ENCODE measurements at places on chromosomes 3 and 15. TPM values are rescaled to one million over a fixed set of nuclear protein-coding genes. Genes with fewer than 3 reads are reported as not detected.

GRCh38 chr15:65028921-65029735 lies at the start of gene MTFMT:
MTFMT (minus strand) TSS chr15:65029639; CDS start chr15:65029613, 26 bp downstream.
- peak; percentile 97 for DNase-seq

DNA sequence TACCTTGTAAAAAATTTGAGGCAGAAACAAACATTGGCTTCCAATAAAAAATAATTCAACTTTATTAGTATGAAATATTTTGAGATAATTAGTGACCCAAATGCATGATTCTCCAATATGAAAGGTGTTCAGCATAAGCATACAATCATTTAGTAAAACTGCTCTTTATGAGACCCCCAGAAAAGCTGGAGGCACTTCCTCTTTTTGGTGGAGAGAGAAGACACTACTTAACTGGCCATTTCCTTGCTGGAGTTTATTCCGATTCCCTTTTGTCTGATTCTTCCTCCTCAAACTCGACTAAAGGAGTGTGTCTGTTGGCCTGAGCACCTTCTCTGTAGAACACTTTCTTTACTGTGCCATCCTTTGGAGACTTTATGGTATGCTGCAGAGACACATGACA lies 34.8 kb upstream of the DCUN1D1 start:
- DNase-seq: no peak

DNA sequence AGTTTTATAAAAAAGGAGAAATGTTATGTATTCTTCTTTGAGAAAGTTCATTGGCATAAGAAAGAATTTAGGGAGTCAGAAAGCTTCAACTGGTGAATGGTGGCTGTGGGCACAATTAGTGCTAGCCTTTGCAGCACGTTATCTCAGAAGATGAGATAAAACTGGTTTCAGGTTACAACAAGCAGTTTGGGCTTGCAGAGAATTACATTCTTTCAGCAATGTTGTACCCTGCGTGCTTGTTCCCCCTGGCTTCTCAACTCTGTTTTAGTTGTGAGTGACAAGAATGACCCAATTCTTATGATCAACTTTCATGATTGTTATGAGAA lies 31.6 kb upstream of the ACP3 start:
- no peak for DNase-seq

DNA sequence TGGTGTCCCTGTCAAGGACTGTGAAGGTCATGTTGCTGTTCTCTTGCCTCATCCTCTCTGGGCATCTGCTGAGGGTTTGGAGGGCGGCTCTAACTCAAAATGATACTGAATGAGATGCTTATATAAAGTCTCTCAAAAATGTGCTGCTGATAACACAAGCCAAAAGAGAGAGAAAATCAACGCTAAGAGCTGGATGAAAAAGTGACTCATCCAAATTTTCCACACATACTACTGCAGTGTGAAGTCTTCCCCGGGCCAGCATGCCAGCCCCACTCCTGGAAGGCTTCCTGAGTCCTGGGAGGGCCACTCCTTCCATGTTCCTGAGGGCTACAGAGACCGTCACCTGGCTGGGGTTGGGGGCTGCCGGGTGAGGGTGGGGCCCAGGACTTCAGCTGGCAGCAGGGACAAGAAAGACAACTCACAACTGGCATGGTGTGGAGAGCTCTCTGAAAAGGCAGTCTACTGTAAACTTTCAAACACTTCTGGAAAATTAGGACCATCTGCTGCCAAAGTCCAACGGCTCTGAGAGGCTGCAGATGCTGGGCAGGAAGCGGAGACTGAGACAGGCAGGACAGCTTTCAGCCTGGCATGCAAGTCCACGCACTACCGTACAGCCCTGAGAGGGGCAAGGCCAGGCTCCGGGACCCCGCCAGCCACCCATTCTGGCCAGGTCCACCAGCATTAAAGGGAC lies 200.3 kb downstream of the ADAMTS17 start:
- DNase-seq: no peak

GRCh38 chr15:67134067-67134838 lies 68.9 kb downstream of the SMAD3 start:
- DNase-seq: peak; percentile 85

DNA sequence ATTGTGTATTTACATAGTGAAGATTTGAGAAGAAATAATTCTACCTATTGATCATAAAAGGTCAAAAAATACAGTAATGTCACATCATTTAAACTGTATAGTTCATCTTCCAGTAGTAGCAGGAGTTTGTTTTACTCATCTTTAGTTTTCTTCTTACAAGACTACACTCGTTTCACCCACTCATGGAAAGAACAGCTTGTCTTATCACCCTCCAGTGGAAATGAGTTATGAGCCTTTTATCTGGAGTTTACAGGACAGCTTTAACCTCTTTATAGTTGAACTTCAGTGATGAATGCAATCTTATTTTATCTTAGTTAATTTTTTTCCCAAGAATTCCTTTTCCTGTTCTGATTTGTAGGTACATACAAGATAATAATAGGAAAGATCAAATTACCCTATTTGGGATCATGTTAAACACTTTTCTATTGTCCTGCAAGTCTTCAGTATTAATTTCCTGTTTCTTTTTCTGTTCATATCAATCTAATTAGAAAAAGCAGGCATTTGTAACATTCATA lies 36.8 kb downstream of the RBMS3 start:
- no peak for DNase-seq

GRCh38 chr3:172244011-172244410 lies 204.2 kb downstream of the GHSR start:
- no peak for DNase-seq

DNA sequence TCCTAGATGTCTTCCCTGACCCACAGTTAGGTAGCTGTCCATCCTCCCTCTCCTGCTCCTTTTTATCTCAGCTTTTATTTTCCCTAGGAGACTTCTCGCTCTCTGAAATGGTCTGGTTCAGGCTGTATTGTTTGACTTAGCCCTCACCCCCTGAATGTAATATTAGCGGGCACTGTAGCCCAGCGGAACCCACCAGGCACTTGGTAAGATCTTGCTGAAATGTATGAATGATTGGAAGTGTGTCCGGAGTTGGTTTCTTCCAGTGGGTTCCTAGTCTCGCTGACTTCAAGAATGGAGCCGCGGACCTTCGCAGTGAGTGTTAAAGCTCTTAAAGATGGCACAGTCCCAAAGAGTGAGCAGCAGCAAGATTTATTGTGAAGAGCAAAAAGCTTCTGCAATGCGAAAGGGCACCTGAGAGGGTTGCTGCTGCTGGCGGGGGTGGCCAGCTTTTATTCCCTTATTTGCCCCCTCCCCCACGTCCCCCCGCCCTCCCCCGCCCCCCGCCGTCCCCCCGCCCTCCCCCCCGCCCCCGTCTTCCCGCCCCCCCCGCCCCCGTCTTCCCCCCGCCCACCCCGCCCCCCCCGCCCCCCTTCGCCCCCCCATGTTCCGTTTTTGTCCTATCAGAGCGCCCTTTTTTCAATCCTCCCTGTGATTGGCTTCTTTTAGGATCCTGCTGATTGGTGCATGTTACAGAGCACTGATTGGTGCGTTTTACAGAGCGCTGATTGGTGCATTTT lies 694 bp upstream of the EEFSEC start:
- no peak for DNase-seq

GRCh38 chr15:70382762-70383458 lies 285.2 kb upstream of the TLE3 start:
- DNase-seq: no peak

- no peak for DNase-seq
These were observed 1.3 kb downstream of the PSMD2 start for GRCh38 chr3:184300378-184300720.

DNA sequence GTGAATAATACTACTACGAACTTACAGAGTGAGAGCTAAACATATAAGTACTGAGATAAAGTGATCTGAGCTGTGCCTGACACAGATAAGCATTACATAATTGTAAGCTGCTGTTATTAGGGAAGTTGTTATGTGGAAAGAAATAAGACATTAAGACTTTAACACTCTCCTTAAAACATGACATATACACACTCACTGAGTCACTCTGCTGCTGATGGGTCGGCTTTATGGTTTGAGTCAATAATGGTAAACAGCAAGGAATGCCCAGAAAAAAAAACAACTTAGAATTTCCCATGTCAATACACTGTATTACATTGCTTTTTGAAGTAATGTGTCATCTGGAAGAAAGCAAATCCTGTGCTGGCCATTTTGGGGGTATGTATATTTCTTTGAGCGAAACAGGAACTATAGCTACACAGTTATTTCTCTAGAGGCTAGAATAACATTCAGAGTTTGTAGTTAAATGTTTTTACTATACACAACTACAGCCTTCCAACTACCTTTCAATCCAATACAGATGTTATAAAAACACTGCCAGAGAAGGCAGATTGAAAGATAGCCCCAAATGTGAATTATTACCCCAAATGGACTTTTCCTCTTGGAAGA lies 22.8 kb upstream of the SPRED1 start:
- DNase-seq: no peak

- DNase-seq: no peak
These were observed 8.8 kb downstream of the NECTIN3 start for GRCh38 chr3:111080413-111080812.

GRCh38 chr3:99393961-99394360 lies 244.4 kb upstream of the COL8A1 start:
- no peak for DNase-seq

DNA sequence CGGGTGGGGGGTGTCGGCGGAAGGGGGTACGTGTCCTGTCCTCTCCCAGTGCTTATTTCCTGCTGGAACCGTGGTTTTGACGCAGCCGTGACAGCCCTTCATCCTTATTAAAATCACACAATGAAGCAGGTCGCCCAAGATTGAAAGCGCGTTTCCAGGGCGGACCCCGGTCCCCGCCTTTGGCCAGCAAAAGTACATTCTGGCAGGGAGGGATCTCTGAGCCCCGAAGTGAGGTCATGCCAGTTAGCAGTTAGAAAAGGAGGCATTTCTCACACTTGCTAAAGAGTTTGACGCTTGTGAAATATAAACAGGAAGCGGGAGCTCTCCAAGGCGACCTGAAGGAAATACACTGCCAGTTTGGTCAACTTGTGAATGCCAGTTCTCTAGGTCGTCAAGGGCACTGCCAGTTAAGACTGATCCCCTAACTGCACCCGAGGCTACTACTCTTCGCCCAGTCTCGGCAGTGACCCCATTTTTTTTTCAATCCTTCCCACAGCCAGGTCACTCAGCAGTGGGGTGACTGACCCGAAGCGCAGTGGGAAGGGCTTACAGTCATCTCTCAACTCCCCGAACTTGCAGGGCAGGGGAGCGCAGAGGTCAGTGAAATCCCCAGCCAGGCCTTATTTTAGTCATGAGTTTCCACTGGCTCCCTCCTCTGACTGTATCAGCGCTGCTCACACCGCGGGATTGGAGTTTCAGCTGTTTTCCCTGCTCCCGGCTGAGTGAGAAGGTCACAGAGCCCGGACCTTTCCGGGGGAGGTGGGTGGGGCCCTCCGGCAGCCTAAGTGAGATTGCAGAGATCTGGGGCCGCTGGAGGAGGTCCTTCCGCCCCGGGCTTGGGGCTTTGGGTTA lies 2.0 kb upstream of the BHLHE40 start:
- DNase-seq: peak; percentile 89

GRCh38 chr15:68199340-68199739 lies 5.8 kb downstream of the CALML4 start:
- no peak for DNase-seq

GRCh38 chr3:27220166-27220565 lies 149.0 kb downstream of the NEK10 start:
- DNase-seq: no peak

DNA sequence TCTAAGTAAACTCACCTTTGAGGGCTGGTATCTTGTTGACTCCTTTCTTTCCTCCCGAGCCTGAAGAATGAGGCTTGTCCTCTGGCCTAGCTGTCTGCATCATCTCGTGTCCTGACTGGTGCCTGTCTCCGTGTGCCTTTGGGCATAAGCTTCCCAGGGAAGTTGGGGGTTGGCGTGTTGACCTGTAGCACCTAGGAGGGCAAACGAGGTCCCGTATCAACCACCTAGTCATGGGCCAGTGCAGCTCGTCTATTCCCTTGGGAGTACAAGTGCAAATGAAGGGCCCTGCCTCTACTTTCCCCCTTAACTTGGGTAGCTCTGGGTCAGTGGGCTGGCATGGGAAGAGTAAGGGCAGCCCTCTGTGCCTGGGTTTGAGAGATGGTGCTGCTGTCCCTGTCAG lies 8.7 kb downstream of the TEX264 start:
- no peak for DNase-seq

DNA sequence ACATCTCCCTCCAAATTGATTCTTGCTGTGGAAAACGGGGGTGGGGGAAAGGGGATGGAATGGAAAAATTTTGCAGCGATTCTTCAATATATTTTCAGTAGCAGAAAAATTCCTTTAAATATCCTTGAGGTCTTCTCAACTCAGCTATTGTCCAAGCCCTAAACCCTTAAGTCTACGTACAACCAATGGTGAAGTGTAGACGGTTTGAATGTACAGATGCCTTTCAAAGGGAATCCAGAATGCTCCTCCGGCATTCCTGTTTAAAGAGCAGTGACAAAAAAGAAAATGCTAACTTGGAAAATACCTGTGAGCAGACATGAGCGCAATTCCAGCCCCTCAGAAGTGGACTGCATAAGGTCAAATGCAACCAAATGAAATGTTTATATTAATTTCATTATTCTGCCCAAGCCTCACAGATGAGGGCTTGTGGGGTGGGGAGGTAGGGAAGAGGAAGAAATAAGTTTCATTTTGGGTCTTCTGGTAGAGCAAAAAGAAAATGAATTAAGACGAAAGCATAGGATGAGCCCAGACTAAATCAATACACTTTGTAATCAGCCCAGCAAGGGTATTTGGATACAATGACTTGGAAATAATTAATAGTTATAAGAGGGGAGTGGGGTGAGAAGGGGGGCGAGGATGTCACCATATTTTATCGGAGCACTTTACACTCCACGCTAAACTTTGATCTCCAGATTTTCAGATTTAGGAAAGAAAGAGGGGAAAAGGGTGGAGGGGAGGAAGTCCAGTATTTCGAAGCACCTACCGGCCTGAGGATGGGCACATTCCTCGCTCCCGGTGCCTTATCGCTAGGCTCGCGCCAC lies 2.7 kb downstream of the FOXP1 start:
- no peak for DNase-seq

GRCh38 chr3:165070682-165071081 lies 7.6 kb downstream of the SI start:
- no peak for DNase-seq

DNA sequence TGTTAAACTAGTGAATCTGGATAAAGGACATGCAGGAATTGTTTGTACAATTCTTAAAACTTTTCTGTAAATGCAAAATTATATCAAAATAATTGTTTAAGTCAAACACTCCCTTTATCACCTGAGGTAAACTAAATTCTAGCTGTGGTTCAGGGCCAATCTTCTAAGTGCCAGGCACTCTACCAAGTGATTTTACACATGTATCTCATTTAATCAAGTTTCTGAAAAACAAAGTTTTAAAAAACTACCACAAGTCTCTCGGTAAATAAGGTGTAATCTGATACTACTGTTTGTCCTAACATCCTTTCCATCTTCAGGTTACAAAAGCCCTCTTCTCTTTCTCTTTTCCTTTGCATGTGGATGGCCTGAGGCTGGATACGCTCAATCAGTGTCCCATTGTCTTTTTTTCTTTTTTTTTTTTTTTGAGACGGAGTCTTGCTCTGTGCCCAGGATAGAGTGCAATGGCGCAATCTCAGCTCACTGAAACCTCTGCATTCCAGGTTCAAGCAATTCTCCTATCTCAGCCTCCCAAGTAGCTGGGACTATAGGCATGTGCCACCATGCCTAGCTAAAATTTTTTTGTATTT lies 19.3 kb downstream of the IFT80 start:
- no peak for DNase-seq

Gene CHST2
- total RNA-seq: 2.8 TPM

Gene MYL3
- total RNA-seq: not detected

Gene HTR3E
- not detected for total RNA-seq

Gene MCF2L2
- 12.4 TPM for total RNA-seq

Gene ZNF660
- total RNA-seq: 0.54 TPM

Gene DAZL
- total RNA-seq: not detected

Gene TLR9
- not detected for total RNA-seq

Gene GOLGA6B
- not detected for total RNA-seq

Gene SYNPR
- not detected for total RNA-seq

Gene TMC3
- not detected for total RNA-seq

Gene GRK7
- not detected for total RNA-seq
